Stimulated activated CD4-positive, alpha-beta T cell treated with anti-CD3 and anti-CD28 coated beads, TNF-alpha, amount 100 ng/mL, for 1 hour (primary cell): ENCODE measurements at places on chromosomes 5 and 9.

- no peak for DNase-seq
Observed at GRCh38 chr5:122532035-122532434, 220.0 kb downstream of the SNCAIP start.

GRCh38 chr5:139090581-139090980 lies 107.6 kb downstream of the SIL1 start:
- DNase-seq, result no peak

DNA sequence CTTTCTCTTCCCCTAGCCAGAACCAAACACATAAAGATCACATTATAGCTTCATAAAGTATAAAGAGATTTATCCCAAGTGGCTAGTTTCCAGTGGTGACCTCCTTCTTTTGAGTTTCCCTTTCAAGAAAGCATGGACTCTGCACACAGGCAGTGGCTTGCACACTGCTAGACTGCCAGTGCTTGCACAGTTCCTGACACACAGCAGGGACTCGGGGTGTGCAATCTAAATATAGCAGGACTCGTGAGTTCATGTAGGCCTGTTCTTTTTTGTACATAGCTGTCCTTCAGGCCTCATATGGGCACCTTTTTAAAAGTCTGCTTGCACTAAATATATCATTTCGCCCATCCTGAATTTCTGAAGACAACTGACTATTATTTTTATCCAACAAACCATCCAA lies 308.6 kb downstream of the FBXL7 start:
- DNase-seq, result no peak

GRCh38 chr9:10706788-10707187 lies 94.0 kb upstream of the PTPRD start:
- no peak for DNase-seq

DNA sequence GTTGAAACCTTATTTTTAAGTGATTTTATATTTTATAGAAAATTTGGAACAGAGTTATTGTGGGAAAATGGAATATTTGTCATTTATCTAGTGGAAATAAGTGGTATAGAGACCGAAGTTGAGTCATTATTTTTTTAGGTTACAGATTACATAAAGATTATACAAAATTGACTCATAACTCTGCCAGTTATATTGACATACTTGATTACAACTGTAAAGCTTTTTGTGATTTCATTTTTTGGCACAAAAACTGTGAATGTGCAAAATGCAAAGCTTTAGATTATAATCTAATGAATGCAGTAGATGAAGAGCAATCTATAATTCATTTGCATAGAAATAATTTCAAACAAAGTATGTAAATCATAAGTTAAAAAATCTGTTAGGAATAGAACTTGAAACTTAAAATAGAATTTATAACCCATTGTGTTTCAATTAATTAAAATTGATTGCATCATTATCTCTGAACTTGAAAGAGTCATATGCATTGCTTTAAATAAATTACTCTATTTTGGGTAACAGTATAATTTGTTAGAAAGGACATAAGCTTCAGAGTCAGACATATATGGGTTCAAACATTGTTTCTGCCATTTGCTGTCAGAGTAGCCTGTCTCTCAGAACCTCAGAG lies 280.4 kb downstream of the FER start:
- DNase-seq, result no peak

GRCh38 chr5:79301046-79301712 lies 65.2 kb downstream of the JMY start:
- no peak for DNase-seq

DNA sequence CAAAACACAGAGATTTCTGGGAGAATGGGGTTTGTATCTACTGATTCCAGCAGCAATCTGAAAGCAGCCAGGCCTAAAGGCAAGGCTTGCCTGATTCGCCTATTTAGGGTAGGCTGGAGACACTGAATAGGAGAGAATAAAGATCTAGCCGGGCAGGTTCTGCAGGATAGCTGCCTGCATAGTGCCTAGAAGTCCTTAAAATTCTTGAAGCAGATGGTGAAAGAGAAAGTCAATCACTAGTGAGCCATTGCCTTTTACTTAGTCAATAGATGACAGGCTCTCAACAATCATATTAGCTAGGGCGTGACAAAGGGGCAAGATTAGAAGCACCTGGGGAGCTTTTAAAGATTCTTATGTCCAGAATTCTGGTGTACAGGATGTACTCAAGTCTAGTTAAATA lies 522.7 kb downstream of the HTR1A start:
- DNase-seq, result no peak

- DNase-seq, result no peak
Observed at GRCh38 chr5:123874600-123875201, 362.7 kb downstream of the CSNK1G3 start.

DNA sequence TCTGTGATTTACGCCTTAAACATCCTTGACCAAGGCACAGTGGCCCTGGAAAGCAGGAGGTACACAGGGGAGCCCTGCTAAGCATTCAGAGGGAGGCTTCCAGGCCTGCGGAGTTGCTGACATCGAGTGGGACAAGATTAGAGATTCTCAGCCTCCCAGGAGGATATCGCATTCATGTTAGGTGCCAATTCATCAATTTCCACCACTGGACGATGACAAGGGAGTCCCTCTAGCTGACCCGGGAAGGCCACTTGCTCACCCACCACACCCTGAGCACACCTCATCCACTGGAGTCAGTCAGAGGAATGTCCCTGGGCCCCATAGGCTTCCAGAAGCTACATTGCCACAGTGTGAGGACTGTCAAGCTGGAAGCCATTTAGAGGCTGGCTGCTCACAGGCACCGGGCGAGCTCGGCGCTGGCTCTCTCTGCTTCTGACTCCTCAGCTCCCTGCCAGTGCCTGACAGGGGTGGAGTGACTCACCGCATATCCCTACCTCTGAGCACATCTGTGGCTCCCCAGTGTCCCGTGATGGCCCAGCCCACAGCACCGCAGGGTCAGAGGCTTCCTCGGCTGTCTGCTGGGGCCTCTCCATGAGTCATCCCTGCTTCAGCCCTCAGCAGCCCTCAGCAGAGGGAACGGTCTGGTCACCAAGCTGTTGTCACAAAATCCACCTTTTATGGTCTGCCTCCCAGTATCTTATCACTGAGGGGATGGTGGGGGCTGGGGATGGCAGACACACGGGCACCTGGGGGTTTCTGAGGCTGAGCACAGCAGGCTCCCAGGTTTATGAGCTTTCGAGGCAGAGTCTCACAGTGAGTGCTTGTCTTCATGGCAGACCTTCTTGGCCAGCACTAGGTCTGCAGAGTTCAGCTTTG lies 117.5 kb downstream of the ZNF608 start:
- DNase-seq, result no peak

DNA sequence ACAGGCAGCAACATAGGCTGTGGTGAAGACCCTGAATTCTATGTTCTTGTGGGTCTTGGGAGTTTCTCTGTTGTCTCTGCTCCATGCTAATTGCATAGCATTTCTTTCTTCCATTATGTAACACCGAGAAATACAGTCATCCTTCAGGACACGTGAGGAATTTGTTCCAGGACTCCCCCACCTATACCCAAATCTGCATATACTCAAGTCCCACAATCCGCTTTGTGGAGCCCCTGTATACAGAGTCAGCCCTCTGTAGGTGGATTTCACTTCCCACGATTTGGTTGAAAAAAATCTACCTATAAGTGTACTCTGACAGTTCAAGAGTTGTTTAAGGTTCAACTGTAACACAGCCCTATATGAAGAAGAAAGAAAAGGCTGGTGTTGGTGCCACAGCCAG lies 22.1 kb downstream of the ANKRD33B start:
- no peak for DNase-seq

DNA sequence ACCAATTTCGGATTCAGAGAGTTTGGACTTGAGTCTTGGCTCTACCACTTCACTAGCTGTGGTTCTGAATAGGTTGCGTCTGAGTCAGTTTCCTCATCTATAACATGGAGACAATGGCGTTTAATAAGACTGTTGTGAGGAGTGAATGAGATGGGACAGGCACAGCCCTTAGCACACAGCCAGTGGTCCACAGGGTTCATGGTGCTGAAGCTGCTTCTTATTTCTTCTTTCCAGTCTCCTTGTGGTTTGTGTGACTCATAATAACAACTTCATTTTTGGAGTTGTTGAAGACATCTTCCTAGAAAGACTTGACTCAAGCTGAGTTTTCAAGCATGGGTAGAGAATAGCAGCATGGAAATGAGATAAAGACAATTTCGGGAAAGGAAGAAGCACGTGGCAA lies 172.6 kb upstream of the PPP2R2B start:
- no peak for DNase-seq

DNA sequence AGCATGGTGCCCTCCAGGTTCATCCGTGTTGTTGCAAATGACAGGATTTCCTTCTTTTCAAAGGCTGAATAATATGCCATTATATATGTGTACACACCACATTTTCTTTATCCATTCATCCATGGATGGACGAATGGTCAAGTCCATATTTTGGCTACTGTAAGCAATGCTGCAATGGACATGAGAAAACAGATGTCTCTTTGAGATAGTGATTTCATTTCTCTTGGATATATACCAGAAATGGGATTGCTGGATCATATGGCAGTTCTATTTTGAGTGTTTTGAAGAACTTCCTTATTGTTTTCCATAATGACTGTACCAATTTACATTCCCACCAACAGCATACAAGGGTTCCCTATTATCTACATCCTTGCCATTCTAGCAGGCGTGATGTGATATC lies 67.9 kb downstream of the TEK start:
- DNase-seq, result no peak

DNA sequence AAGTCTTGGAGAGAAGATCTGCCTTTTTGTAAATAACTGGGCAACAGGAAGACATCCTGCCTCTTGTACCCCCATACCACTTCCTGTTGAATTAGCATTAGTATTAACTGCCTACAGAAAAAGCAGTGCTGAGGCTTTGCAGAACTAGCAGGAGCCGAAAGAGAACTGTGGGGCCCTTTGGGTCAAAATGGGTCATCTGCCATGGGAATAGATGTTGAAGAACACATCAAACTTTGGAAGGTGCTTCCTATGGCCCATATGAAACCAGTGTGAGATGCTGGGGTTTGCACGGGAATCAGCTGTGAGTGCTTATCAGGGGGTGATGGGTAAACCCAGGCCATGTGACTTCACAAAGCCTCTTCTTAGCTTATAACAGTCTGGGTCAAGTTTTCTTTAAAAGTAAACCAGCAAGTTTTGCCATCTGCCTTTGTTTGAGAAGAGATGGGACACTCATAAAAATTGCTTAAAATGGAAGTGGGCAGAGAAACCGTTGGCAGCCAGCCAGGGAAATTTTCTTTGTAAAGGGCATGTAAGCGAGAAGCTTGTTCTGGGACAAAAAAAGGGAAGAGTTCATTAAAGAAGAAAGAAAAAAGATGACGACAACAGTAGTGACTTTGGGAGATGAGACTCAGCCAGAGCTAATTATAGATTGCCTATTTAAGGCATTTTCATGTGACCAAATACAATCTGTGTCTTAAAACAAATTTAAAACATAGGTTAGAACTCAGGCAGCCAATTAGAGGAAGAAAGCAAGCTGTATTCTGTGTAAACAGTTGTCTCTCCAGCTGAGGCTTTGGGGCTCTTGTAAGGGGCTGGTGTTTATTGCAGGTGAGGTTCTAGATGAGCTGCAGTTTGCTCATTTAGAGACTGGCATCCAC lies 4.4 kb downstream of the SLC25A25 start:
- DNase-seq, result peak; percentile 17

- DNase-seq, result no peak
Observed at GRCh38 chr9:35510754-35511428, 21.0 kb downstream of the RUSC2 start.

- no peak for DNase-seq
Observed at GRCh38 chr5:10288592-10289219, 19.0 kb downstream of the CMBL start.

- DNase-seq, result no peak
Observed at GRCh38 chr9:132008184-132008803, 71.4 kb downstream of the MED27 start.

DNA sequence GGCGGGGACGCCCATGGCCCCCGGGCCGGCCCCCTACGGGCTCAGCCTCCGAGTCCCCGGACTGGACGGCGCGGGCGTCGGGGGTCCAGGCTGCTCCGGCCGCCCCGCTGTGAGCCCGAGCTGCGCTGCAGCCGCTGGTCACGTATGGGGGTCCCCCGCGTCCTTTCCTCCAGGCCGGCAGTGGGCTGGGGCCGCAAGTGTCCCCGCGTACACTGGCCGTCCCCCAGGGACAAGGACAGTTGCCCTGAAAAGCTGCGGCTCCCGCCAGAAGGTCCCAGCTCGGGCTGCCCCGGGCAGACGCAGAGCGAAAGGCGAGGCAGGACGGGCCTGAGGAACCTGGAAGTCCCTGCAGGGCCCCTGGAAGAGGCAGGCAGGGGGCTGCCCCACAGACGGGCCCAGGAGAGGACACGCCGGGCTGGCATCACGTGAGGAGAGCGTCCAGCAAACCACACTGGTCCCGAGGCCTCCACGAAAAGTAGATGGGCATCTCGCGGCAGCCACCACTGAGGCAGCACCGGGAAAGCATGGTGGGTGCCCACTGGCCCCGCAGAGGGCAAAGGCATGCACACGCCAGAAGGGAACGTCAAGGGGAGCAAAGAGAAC lies 3.3 kb upstream of the NKD2 start:
- DNase-seq, result no peak

- DNase-seq, result no peak
Observed at GRCh38 chr5:122501089-122501435, 189.0 kb downstream of the SNCAIP start.

DNA sequence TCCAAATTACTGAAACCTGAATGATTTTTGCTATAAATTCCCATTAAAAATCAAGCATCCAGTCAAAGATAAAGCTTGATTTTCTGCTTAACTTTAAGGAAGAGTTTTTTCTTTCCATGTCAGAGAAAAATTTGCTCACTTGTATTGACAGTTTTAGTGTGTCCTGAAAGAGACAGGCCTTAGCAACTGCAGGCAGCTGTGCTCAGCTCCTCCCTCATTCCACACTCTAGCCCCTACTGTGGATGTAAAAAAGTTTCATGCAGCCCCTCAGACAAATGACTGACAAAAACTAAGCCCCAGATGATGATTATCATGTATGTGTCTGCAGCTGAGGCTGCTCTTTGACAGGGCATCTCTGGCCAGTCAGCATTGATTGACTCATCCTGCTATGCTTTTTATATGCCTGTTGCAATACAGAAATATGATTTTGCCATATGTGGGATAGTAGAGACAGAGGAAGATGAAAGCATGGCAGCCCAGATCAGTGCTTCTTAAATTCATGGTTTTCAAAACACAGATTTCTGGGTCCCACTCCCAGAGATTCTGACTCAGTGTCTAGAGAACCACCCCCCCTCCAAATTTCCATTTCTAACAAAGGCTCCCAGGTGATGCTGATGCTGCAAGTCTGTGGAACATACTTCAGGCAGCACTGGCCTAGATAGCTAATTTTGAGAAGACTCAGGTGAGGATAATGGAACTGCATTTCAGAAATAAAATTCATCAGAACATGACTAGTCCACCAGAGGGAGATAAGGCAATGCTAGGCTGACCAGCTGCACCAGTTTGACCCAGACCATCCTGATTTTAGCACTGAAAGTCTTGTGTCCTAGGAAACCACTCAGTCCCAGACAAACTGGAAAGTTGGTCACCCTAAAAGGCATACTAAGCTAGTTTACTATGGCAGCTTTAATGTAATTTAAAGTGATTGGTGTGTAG lies 298.7 kb upstream of the KCNN2 start:
- DNase-seq, result no peak

- no peak for DNase-seq
Observed at GRCh38 chr9:93486268-93486667, 32.9 kb upstream of the FAM120AOS start.
